ENCODE measurements at places on chromosomes 11 and 22.

DNA sequence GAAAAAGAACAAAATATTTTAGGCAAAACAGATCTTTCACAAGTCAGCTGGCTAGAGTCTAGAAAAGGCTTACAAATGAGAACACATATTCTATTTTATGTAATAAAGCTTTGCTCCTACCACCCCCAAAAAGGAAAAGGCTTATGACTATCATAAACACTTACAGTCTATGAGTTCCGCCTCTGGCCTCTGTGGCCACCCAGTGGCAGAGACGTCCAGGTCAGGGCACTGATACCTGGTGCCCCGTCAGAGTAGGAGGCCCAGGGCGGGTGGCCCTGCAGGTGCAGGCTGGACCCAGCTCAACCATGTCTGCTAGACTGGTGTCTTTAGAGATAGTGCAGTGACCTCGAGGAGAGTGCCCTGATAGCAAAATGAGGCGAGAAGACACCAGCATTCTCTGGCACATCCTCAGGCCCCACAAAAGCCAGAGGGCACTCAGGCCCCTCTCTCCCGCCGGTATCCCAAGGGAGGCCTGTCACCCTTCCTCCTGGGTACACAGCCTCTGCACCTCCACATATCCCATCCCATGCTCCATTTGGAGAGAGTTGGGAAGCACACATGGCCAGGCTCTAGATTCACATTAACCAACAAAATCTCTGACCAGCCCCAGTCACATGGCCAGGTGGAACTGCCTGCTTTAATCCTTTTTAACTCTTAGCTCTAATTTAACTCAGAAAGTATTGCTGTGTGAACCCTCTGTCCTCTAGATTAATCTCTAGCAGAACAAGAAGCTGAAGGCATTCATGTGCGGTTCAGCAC is 27.3 kb upstream of the SERPIND1 start:
- no peak for DNase-seq

DNA sequence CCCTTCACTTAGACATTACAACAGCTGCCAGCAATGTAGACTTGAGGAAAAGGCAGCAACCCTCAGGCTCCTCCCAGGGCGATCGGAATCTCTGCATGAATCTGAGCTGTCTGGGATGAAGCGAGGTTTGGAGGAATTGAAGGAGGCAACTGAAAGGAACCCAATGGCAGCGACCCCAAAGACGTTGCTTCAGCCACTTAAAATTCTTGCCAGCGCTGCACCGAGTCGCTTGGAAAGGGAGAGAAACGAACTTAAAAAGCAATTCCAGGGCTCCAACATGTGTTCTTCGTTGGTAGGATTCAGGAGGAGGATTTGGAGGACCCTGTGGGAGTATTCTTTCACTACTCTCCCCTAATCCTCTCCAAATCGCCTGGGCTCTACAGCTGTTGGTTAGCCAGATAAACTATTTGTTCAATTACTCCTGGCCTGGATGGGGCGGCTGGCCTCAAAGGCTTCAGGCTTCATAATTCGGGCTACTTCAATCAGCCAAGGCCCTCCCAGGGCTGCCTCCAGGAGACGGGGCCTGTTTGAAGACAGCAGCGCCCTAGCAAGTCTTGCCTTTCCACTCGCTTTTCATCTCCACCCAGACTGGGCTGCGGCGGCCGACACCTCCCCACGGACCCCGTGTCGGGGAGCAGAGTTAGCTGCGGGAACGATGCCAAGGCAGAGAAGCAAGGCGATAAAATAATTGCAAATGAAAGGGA is 72.4 kb upstream of the TMEM45B start:
- DNase-seq: no peak

DNA sequence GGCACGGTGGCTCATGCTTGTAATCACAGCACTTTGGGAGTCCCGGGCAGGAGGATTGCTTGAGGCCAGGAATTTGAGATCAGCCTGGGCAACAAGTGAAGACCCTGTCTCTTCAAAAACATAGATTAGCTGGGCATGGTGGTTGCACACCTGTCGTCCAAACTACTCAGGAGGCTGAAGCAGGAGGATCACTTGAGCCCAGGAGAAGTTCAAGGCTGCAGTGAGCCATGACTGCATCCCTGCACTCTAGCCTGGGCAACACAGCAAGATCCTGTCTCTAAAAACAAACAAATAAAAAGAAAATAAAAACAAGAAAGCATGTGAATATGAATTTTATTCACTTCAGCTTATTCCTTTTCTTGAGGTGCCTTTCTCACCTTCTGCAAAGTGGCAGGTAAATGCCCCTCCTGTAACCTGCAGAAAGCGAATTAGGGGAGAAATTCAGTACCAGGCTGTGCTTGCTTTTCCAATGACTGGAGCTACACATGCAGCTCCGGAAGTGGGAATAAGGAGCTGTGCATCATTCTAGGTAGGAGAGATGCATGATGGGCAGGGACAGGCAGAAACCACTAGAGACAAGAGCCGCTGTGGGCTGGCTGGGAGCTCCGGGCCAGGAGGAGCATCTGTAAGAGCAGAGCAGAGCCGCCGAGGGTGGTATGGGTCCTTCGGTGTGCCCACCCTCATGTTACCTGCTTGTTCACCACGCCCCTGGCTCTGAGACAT is 14.7 kb upstream of the KCTD17 start:
- DNase-seq: no peak

DNA sequence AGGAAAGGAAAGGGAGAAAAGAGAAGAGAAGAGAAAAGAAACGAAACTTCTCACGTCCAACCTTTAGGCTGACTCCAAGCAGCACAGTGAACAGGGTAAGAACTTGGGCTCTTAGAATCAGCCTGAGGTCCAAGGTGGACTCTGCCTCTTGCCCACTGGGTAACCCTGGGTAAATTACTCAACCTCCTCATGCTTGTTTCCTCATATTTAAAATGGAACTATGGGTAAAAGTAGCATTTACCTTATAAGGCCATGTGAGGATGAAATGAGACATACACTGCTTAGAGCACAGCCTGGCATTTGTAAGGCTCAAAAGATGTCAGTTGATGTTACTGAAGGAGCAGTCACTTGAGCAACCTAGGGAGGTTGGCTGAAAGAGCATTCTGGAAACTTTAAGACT is 107.9 kb downstream of the C11orf58 start:
- DNase-seq: no peak

GRCh38 chr11:23179609-23180008 is 319.3 kb upstream of the CCDC179 start:
- DNase-seq: no peak

DNA sequence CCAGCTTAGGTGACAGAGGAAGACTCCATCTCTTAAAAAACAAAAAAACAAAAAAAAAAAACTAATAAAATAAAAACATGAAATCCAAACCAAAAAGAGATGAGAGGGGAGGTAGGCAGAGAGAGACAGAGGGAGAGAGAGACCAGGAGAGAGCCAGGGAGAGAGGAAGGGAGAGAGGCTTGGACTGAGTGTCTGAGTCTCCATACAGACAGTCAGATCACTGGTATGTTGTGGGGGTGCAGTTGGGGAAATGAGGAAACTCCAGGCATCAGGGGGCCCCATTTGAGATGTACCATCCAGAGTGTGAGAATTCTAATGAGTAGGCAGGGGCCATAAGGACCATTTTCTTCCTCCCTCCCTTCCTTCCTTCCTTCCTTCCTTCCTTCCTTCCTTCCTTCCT is 53.1 kb upstream of the SEPTIN5 start:
- DNase-seq: no peak

- no peak for DNase-seq
Measured at GRCh38 chr11:66469441-66469840, 2.7 kb downstream of the PELI3 start.

DNA sequence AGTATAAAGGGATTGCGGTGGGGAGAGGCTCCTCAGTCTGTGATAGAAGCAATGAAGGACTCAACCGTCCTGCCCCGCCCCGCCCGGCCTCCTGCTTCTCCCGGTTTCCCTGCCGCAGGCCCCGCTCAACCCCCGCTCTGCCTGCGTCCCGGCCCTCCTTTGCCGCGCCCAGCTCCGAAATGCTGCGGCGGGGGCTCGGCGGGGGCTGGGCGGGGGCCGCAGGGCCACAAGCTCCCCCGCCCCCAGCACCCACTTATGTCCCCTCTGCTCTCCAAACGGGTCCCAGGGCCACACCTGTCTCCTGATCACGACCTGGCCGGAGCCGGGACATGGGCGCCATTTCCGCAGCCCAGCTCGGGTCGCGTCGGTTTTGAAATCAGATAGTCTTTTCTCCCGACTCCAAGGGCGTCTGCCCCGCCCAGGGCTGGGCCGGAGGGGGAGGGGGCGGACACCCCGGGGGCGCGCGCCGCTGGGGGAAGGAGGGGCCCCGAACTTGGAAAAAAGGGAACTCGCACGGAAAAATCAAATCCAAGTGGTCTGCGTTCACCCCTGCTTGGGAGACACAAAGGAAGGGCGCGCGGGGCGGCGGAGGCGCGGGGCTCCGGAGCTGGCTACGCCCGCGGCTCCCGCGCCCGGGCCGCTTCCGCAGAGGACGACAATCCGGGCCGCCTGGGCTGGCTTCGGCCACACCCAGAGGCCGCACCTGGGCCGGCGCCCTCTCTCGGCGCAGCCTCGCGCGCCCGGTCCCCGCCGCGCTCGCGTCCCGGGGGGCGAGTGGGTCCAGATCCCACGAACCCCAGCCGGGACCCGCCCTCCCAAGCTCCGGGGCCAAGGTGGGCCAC is 70.6 kb upstream of the EP300 start:
- peak; percentile 76 for DNase-seq

- no peak for DNase-seq
Measured at GRCh38 chr22:39152024-39152510, 413 bp downstream of the CBX7 start.

DNA sequence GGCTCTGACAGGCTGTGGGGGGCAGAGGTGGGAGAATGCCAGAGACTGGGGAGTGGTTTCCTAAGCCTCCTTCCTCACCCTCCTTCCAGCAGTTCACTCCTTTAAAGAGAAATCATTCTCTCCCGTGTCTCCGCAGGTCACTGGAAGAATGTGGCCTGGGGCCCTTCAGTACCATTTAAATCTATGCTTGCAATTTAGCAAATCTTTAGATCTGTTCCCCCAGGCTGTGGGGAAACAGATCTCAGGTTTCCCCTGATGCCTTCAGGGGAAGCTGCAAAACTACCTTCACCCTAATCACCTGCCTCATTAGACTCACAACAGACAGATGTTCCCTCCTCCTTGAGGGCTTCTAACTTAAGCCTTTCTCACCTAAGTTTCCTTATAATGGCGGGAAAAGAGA is 55.3 kb downstream of the KIRREL3 start:
- no peak for DNase-seq

Data from EL (cell line).